ENCODE measurements at places on chromosomes 1 and 21.

GRCh38 chr1:55375617-55376258 is 160.6 kb upstream of the USP24 start:
- peak; percentile 38 for DNase-seq

DNA sequence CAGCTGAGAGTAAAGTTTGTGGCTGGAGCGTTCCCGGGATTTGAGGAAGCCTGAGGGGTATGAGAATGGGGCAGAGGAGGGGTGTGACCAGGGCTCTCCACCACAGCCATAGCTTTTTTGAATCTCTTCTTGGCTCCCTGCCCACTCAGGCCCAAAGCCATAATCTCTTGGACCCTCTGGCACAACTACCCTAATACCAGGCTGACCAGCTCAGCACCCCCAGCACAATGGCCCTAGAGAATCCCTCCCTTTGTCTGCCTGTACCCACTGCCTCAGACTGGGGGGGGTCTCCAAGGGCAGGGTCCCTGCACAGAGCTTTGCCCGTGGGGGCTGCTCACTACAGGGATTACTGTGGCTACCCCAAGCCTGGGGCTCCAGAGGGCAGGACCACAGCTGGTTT is 7.5 kb downstream of the DENND4B start:
- no peak for DNase-seq

- no peak for DNase-seq
Measured at GRCh38 chr1:11523261-11523660, 44.3 kb downstream of the DISP3 start.

GRCh38 chr1:207822124-207822601 is 70.3 kb downstream of the CD46 start:
- no peak for DNase-seq

- no peak for DNase-seq
Measured at GRCh38 chr1:107767156-107767582, 197.8 kb downstream of the VAV3 start.

DNA sequence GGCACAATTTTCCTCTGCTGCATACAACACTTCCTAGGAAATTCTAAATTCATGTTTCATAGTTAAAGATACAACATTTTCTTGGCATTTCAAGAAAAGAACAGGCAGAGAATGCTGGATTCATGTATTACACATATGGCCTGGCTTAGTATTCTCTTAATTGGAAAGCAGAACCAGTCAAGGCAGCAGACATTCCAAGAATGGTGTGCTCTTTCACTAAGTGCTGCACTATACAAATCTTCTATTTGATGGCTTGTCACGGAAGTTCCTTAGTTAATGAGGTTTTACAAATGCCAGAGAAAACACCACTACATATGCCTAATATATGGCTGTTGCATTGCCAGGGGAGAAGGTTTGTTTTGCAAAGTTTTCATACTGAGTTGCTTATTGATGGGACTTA is 80.8 kb upstream of the DYNLT5 start:
- no peak for DNase-seq

DNA sequence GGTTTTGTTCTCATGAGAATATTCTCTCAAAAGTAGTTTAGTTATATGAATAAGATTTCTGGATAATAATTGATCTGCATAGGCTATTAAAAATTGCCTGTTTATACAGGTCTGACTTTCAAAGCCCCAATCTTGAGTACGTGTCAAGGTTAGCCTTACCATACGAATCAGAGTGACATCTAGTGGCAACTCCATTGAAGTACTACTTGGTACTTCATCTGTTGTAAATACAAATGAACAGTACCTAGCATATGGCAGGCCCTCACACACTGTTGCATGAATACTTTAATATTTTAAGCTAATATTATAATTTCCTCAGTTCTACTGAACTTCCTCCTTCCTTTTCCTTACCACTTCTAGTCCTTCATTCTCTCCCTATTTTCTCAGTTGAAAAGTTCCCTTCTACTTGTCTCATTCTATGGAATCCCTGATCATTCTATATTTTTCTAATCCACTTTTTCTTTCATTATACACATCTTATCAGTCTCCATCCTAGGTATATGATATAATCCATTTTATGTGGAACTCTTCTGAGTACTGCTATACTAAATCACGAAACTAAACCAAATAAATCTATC is 101.2 kb downstream of the AKT3 start:
- peak; percentile 77 for DNase-seq

GRCh38 chr1:61287014-61287413 is 204.7 kb downstream of the NFIA start:
- no peak for DNase-seq

- no peak for DNase-seq
Measured at GRCh38 chr1:160362168-160362957, 4.5 kb upstream of the NHLH1 start.

DNA sequence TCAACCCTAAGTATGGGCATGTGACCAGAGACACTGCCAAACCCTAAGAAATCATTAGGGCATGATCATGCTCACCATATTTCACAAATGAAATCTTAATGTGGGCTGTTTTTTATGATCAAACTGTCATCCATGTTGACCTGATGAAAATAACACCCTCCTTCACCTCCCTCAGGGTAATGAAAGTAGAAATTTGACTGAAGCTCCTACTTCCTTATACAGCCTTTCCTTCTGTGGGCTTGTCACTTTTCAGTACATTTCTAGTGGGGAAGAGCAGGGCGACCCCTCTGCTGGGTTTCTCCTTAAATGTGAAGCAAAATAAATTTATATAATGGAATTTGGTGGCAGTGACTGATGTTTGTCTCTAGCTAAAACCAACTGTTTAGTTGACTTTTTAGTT is 25.9 kb downstream of the IVNS1ABP start:
- no peak for DNase-seq

DNA sequence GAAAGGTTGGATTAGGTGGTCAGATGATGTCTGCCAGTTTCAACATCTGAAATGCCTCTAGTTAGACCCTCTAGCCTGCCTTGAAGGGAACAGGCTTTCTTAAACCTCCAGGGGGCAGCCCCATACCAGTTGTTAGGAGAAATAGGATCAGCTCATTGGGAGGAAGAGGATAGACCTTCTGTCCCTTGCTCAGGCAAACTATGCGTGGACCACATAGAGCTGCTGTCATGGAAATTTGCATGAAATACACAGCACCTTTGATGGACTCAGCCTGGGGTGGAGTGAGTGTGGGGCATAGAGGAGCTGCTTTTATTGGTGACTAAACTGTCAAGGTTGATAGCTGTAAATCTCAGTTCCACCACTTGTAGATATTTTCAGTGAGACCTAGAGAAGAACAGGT is 38.4 kb upstream of the SPAG17 start:
- DNase-seq = peak; percentile 17

DNA sequence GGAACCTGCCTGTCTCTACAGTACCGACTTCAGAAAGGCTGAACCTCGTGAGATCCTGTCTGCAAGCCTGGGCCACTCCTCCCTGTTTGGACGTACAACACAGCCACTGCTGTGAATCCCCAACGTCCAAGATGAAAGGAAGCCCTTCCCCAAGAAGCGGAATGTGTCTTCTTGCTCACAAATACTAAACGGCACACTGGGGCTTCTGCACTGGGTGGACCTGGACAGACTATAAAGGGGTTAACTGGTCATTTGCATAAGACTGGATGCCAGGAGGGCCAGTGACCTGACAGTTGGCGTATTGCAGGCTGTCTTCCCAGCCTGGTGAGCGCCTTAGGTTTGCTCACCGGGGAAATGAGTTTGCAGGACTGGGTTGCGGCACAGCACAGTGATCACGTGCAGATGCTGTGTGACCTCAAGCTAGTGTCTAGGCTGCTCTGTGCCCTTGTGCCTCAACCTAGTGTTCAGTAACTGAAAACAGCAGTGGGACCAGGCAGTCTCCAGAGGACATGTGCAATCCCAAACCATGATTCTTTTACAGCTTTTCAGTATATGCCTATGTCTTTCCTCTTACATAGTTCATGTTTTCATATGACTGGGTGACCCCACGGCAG is 19.5 kb upstream of the AJAP1 start:
- DNase-seq = no peak

GRCh38 chr1:202967684-202968281 is 726 bp upstream of the CYB5R1 start:
- DNase-seq = no peak

DNA sequence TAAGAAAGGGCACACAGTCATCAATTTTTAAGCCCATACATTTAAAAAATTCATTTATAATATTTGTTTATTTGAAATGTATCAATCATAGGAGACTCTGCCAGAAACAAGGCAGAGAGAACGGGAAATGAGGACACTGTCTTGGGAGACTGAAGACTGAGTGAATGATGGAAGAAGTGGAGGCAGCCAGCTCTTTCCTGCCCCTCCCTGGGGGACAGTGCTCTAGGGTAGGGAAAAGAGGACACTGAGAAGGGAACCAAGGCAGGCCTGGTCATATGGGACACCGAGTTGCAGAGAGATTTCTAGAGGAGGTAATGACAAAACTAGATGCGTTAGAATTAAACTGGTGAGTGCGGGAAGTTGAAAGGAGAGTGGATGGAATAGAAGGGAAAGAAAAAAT is 31.6 kb downstream of the EEIG2 start:
- no peak for DNase-seq

GRCh38 chr1:80801695-80802094 is 999.0 kb upstream of the ADGRL2 start:
- DNase-seq = no peak

DNA sequence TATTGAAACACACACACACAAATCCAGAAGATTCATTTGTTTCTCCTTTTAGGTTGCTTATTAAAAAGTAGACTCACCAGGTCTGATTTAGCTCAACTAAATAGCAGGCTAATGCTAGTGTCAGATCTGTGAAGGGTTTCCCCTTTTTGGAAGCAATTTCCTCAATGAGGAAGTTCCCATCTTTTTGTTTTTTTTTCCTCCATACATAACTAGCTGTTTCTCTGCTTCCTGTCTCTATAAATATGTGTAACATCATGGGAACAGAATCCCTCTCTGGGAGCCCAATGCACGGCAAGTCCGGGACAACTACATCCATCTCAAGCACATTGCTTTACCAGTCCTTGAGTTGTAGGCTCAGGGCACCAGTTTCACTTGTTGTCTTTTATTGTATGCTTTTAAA is 1421.1 kb downstream of the PLA2G4A start:
- DNase-seq = no peak

DNA sequence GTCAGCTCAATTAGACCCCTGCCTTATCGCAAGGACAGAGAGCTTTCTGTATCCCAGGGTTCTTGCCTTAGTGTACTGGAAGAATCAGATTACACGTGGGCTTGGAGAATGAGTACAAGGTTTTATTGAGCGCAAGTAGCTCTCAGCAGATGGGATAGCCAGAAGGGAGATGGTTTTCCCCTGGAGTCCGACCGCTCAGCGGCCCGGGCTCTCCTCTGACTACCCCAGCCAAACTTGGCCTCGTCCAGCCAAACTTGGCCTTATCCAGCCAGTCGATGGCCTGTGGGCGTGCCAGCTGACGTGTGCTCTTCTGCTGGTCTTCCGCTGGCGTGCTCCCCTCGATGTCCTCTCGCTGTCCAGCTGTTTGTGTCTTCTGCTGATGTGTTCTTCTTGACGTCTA is 136.9 kb downstream of the SYT14 start:
- DNase-seq = no peak

DNA sequence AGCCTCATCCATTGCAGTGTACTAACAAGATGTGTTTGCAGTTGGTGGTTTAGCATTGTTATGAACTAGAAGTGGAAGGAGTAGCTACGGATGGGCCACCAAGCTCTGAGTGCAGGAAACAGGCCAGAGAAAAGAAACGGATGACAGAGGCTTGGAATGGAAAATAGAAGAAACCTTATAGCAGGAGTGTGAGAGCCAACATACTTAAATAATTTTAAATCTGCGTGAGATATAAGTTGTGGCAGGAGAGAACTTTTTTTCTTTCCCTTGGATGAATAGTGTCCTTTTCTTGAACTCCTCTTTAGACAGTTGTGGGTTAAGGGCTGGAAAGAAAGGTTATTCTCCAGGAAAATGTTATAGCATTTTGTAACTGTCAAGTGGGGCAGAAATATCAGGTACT is 54.2 kb downstream of the RGL1 start:
- DNase-seq = no peak

GRCh38 chr1:208980605-208981004 is 602.9 kb upstream of the CAMK1G start:
- DNase-seq = no peak

- no peak for DNase-seq
Measured at GRCh38 chr1:201737352-201738060, 91.5 kb upstream of the IPO9 start.

- no peak for DNase-seq
Measured at GRCh38 chr21:44761747-44762208, 39.8 kb downstream of the UBE2G2 start.

- DNase-seq = no peak
Measured at GRCh38 chr1:179129702-179130473, 48.0 kb downstream of the TOR3A start.

GRCh38 chr1:22876359-22877111 is 96.1 kb downstream of the LACTBL1 start:
- DNase-seq = peak; percentile 73

GRCh38 chr1:246182149-246182851 is 324.8 kb downstream of the SMYD3 start:
- no peak for DNase-seq

- no peak for DNase-seq
Measured at GRCh38 chr1:248837045-248837780, 811 bp upstream of the ZNF672 start.

DNA sequence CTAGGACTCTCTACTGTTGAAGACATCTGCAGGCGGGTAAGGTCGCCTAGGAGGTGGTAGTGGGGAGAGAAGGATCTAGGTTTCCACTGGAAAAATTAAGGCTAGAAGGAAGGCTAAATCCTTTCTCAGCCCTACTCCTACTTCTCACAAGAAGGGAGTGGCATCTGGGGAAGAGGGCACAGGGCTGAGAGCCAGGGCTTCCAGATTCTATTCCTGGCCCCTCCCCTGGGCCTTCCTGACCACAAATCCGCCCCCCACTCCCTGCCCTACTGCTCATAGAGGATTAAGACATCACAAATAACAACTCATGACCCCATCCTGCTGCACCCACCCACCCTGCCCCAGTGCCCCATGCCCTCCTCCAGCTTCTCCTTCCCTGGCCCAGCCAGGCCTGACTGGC is 2.5 kb downstream of the PHLDA3 start:
- peak; percentile 67 for DNase-seq

DNA sequence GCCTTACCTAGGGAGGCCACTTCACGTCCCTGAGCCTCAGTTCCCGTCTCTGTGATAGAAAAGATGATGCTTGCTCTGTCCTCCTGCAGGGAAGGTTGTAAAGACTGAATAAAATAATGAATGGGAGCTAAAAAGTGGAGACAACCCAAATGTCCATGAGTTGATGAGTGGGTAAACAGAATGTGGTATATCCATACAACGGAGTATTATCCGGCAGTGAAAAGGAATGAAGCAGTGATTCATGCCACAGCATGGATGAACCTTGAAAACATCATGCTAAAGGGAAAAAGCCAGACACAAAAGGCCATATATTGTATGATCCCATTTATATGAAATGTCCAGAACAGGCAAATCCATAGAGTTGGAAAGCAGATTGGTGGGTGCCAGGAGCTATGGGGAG is 77.9 kb downstream of the KAZN start:
- no peak for DNase-seq

DNA sequence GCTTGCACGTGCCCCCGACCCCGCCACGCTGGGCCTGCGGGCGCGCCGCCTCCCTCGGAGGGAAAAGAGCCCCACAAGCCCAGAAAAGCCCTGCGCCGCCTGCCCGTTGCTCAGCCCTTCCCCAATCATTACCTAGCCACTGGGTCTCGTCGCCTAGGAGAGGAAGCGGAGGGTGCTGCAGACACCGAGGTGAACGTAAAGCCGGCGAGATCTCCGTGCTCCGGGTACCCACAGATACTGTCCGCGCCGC is at the start of gene ENO1:
TSS of gene ENO1 (minus strand) at position 239 of the 250 bp plus-strand sequence. CDS start 3,778 bp downstream, outside the sequence.
- no peak for DNase-seq

GRCh38 chr1:204866051-204866596 is 4.5 kb upstream of the NFASC start:
- DNase-seq = no peak

Data from fibroblast of the conjunctiva (primary cell).